Parietal lobe (tissue), 2 donors: ENCODE measurements at places on chromosomes 3 and 15. TPM values are rescaled to one million over a fixed set of nuclear protein-coding genes. Genes with fewer than 3 reads are reported as not detected.

PHLDB2 gene
- total RNA-seq = 17.8 TPM

SAMMSON gene
- total RNA-seq = not detected

C3orf49 gene
- not detected for total RNA-seq

ZNF621 gene
- total RNA-seq = 22.2 TPM

GPR62 gene
- 0.31 TPM for total RNA-seq

PDZRN3 gene
- total RNA-seq = 96.4 TPM

GADL1 gene
- 2.8 TPM for total RNA-seq

CKMT1A gene
- 12.2 TPM for total RNA-seq

C3orf22 gene
- not detected for total RNA-seq

ANKRD63 gene
- 0.94 TPM for total RNA-seq

XCR1 gene
- total RNA-seq = not detected

PLS1 gene
- total RNA-seq = 0.94 TPM

MUSTN1 gene
- not detected for total RNA-seq

ANKUB1 gene
- 0.63 TPM for total RNA-seq

ANKRD34C gene
- not detected for total RNA-seq

ZNF80 gene
- total RNA-seq = not detected

GUCA1C gene
- total RNA-seq = not detected

FOXL2NB gene
- total RNA-seq = 0.94 TPM
